ENCODE measurements at places on chromosomes 3 and 15.
A peak's percentile ranks its signal among the peaks of the same experiment; 100 is the strongest.

DNA sequence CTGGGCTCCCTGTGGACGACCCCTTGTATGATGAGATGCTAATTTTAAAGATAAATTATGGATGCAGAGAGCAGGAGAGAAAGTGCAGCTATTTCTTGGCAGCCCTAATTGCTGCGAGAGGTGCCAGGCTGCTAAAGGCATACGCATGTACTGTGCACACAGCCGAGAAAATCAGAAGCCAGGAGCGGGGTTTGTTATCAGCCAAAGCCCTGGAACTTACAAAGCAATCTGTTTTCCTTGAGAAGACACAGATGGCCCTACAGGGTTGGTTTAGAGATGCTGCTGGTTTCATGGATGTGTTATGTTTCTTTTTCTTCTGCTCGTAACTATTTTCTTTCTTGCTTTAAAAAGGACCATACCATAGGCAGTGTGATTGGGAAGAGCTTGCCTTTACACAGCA is 11.7 kb upstream of the CCK start:
- DNase-seq = no peak

GRCh38 chr3:185797993-185798830 is 26.6 kb downstream of the IGF2BP2 start:
- DNase-seq = no peak

DNA sequence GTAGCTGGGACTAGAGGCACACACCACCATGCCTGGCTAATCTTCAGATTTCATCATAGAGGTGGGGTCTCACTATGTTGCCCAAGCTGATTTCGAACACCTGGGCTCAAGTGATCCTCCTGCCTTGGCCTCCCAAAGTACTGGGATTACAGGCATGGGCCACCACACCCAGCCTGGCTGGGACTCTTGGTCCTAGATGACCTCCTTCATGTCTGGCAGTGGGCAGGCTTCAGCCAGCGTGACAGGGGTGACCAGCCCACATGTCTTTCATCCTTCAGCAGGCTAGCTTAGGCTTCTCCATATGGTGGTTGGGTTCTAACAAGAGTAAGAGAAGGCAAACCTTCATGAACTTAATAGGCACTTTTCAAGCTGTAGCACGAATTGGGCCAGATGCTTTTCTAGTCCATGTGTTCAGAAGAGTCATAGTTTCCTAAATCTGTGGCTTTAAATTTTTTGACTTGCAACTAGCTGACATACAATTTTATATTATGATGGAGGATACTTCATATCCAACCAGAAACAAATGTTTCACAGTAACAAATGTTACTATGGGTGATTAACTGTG is 7.6 kb downstream of the GPD1L start:
- no peak for DNase-seq

DNA sequence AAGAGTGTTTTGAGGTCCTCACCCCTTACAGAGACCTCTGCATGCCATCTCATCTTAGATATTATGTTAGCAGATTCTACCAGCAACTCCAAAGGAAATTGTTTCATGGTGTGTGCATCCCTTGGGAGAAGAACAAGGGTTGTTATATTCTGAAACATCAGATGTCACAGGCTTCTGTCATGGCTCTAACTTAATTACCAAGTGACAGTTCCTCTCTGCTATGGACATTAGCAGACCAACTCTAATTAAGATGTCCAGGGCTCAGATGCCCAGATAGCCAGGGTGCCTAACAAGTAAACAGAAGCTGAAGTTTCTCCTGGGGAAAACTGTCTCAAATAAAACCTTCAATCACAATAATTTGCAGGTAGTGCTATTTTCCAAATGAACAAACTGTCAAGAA is 153.1 kb upstream of the BFSP2 start:
- DNase-seq = no peak

DNA sequence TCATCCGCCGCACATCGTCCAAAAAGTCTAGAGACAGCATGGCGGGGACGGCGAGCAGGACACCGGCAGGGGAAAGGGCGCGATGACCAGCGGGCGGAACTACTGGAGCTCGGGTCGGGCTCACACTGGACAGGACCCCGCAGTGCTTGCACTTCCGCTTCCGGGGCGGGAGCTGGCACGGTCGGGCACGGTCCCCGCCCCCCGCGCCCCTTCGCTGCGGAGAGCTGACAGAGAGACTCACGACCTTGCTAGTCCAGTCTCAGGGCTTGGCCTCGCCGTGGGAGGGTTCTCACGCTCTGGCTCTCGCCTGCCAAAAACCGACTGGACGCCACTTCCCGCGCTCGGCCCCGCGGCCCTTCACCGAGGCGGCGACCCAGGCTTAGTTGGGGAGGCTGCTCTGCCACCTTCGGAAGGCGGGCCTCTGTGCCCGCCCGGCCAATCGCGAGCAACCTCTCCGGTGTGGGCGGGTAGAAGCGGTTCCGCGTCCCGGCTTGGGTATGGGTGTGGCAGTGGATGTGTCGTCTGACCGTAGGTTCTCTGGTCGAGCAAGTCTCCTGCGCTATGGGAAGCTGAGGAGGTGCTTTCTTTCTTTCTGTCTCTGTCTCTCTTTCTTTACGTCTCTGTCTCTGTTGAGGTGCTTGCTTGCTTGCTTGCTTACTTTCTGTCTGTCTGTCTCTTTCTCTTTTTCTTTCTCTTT is at the start of gene SEC11A:
SEC11A (minus strand) TSS at position 104 of the 697 bp plus-strand sequence; CDS start at position 40, 64 bp downstream.
- DNase-seq = peak; percentile 92

DNA sequence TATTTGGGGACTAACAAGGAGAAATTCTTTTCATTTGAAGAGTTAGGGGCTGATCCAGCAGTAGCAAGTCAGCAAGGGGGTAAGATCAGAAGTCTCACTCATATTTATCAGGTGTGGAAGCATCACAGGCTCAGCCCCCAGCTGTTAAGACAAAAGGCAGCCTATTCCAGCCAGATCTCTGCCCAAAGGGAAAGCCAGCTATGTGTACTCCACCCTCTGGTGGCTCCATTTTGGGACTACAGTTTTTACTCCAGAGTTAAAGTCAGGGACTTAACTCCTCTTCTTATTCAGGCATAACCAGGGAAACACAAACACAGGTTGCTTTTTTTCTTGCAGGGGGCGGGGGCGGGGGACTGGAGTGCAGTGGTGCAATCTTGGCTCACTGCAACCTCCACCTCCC is 19.2 kb downstream of the UBP1 start:
- DNase-seq = no peak

GRCh38 chr3:44125246-44125645 is 116.4 kb upstream of the TOPAZ1 start:
- DNase-seq = no peak

DNA sequence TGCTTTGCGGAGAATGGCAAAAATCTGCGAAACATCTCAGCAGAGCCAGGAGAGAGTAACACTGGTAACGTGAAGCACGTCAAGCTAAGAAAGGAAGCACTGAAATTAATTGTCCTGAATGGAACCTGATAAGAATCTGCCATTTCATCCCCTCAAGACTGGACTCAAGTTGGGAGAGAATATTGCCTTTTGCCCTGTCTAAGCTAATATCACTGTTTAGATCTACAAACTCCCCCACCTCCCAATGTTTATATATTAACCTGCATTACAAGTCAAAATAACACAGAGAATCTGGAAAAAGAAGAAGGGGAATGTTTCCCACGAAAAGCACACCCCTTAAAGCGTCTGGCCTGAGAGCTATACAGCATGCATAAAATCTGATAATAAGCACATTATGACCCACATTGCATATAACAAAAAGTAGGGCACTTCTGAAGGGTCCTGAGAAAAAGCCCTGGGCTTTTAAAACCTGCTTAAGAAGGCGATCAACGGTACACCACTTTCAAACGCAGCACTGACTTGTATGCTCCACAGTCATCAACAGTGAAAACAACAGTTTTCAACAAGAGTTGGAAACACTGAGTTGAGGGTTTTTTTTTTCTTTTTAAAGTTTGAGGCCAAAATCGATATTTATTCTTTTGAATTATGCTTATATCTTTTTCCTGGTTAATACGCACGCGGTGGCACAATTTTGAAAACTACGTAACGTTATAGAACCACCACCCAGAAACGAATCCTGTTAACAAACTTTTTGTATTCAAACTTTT is 1.4 kb upstream of the KAT2B start:
- DNase-seq = no peak

Measured in stimulated activated CD4-positive, alpha-beta T cell treated with anti-CD3 and anti-CD28 coated beads, Interleukin-4, amount 100 ng/mL, for 1 hour (primary cell).